ENCODE measurements at places on chromosomes 5 and 9.

- no peak for DNase-seq
These were observed 26.0 kb downstream of the GARNL3 start for GRCh38 chr9:127290561-127291065.

GRCh38 chr5:68012831-68013230 lies 202.7 kb upstream of the PIK3R1 start:
- DNase-seq: no peak

DNA sequence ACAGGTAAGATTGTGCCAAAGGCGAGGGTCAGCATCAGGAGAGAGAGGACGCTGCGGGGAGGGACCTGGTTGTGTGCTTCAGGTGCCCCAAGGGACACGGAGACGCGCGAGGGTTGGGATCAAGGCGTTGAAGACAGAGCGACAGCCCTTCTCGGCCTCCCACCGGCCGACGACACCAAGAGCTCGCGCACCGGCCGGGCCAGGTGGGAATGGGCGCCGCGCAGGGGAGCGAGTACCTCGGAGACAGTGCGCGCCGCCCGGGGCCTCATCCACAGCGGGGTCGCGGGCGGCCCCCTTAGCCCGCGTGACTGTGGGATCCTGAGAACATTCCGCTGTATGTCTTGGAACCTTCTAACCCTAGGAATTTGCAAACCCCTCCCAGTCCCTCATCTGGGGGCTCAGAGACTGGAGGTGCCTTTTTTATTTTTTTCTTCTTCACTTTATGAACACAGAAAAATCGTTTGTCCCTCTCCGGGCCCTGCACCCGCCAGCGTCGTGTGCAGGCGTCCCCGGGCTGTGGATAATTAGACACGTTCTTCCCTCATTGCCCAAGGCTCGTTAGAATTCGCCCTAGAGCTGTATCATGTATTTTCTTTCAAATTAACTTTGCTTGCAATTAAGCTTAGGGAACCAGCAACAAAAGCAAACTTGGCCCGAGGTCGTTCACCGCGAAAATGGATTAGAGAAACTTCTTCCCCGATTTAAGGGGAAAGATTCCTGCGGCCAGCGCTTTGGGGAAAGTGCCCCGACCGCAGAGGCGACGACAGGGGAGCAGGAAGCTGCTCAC lies 4.8 kb downstream of the FOXE1 start:
- no peak for DNase-seq

DNA sequence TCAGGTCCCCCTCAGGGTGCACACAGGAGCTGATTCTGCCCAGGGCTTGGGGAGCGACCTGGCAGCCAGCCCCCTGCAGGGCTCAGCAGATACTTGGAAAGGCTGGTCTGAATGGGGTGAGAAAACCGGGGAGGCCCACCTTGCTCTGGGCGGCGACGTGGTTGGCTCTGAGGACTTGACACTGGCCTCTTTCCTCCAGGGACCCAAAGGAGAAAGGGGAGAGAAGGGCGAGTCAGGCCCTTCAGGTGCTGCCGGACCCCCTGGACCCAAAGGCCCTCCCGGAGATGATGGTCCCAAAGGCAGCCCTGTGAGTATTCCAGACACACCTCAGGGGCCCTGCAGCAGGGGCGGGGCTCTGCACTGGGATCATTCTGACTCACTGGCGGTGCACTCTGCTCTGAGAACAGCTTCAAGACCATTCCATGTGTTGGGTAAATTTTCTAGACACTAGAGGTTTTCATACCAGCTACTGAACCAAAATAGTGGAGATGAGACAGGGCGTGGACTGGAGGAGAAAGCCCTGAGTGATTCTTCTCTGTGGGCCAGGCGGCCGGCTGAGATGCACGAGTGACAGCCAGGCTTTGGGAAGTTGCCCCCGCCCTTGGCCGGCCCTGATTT lies 65.9 kb upstream of the FCN2 start:
- no peak for DNase-seq

- DNase-seq: no peak
These were observed 406.8 kb downstream of the CCDC171 start for GRCh38 chr9:15959663-15960062.

GRCh38 chr5:37776826-37777225 lies 63.0 kb downstream of the GDNF start:
- DNase-seq: no peak

- DNase-seq: no peak
These were observed 153.8 kb upstream of the RASA1 start for GRCh38 chr5:87113861-87114260.

- DNase-seq: no peak
These were observed 34.7 kb upstream of the IDNK start for GRCh38 chr9:83588256-83588655.

DNA sequence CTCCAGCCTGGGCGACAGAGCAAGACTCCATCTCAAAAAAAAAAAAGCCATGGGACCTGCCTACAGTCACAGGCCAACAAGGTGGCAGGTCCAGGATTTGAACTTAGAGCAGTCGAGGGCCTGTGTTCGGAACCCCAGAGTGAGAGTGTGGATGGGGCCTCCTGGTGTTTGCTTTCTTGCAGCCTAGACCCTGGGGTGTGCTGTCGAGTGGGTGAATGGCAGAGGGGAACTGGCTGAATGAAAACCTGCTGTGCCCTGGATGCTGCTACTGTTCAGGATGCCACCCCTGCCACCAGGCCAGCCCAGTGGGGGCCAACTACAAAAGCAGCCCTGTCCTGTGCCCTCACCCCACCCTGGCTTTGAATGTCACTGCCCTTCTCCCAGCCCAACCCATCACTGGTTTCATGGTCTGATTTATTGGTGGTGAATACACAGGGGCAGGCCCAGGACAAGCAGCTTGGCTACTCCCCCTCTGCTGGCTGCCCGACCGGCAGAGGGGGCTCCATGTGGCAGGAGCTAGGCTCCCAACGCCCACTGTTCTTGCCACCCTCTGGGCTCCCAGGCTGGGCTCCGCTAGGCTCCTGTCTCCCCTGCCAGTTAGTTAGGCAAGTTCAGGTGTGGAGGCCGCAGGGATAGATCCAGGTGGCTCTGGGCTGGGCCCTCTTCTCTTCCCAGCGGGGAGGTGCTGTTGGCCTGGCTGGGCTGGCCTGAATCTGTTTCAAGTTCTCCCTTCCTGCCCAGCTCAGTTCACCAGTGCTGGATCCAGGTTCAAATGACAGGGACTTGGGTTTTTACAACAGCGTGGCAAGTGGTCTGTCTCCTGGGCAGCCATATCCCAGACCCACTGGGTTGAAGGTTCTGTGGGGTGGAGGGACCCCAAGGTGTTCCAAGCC lies 12.2 kb downstream of the FPGS start:
- DNase-seq: no peak
